ENCODE measurements at places on chromosomes 12 and 14.
A peak's percentile ranks its signal among the peaks of the same experiment; 100 is the strongest.

GRCh38 chr12:5520037-5520436 lies 88.1 kb downstream of the NTF3 start:
- DNase-seq = no peak

- DNase-seq = no peak
These were observed 194.8 kb downstream of the ZFP36L1 start for GRCh38 chr14:68598089-68598488.

- DNase-seq = no peak
These were observed 133.2 kb downstream of the ALX1 start for GRCh38 chr12:85413266-85413665.

DNA sequence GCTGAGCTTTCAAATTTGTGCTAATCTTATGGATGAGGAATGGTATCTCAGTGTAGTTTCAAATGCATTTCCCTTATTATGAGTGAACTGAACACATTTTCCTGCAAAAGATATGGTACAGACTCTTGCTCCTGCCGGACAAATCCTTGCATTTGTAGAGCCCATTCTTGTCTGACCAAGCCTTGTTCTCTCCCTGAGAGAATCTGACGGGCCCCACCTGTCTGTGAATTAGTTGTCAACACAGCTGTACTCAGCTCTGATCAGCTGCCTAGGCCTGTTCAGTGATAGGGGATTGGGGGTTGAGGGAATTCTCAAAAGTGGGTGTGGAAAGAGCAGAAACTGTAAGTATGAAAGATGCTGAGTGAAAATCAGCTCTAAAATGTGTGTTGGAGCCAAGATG lies 42.8 kb upstream of the SCN8A start:
- DNase-seq = no peak

DNA sequence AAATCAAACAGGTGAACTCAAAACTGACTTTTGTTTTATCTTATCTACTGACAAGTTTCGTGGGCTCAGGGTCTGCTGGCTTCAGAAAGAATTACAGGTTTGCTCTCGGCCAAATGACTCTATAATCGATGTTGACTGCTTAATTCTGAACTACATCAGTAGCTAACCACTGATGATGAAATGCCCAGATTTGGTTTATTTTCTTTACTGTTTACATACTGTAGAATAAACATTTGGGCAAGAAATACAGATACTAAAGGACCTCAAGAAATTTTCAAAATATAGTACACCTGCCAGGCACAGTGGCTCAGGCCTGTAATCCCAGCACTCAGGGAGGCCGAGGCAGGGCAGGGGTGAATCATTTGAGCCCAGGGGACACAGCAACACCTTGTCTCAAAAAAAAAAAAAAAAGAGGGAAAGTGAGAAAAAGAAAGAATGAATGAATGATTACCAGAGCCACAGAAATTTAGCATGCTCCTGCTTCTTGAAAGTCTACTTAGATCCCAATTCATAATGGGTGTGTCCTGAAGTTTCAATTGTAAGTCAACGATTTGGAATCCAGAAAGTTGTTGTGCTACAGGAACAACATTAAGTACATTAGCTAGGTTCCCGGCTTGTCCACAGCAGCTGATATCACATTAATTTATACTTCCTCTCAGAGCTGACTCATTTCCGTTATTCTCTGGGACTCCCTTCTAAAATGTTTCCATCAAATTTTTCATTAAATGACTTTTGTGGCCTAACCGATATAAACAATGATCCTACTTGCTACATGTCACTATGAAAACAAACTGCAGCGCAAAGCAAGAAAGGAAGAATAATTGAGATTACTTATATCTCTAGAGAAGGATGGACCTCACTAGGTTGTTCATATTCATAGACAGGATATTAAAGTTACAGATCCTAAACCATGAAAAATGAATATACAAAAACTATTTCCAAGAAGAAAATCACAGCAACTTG lies 134.3 kb downstream of the MED13L start:
- DNase-seq = no peak

- no peak for DNase-seq
These were observed 38.0 kb upstream of the NID2 start for GRCh38 chr14:52106840-52107239.

- DNase-seq = peak; percentile 55
These were observed 5.7 kb upstream of the NOS1 start for GRCh38 chr12:117367006-117367638.

DNA sequence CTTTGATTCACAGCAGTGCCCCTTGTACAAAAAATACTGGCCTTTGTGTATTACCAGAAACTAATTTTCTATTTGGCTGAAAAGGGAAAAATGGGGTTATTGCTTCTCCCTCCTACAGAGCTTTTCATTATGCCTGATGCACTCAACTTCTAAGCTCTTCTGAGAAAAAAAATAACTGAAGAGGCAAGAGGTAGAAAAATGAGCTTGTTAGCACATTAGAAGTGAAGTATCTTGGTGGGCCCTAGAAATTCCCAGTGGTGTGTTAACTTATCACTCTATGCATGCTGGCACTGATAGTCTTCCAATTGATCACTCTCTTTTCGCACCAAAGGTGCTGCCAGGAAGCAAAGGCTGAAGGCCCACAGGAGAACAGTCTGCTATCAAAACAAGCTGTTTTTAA lies 17.1 kb downstream of the INSM2 start:
- no peak for DNase-seq

GRCh38 chr12:27515671-27516070 lies 8.3 kb upstream of the PPFIBP1 start:
- DNase-seq = no peak

- DNase-seq = no peak
These were observed 26.3 kb downstream of the EML1 start for GRCh38 chr14:99819514-99819913.

DNA sequence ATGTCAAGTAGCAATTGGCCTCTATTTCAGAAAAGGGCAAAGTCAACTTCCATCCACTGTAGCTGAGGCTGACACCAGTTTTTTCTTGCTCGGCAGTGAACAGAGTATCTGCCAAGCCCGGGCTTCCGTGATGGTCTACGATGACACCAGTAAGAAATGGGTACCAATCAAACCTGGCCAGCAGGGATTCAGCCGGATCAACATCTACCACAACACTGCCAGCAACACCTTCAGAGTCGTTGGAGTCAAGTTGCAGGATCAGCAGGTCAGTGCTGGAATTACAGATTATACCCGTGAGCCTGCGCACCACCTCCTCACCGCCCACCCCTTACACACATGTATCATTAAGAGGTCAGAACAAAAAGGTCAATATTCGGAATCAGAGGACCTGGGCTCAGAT lies 19.4 kb downstream of the EVL start:
- no peak for DNase-seq

- no peak for DNase-seq
These were observed 16.3 kb upstream of the NOS1 start for GRCh38 chr12:117377758-117378157.

GRCh38 chr12:25958428-25959070 lies at the start of gene RASSF8:
Gene RASSF8 (plus strand): TSS chr12:25958682. CDS start chr12:26055344, 96,662 bp downstream.
- DNase-seq = no peak

DNA sequence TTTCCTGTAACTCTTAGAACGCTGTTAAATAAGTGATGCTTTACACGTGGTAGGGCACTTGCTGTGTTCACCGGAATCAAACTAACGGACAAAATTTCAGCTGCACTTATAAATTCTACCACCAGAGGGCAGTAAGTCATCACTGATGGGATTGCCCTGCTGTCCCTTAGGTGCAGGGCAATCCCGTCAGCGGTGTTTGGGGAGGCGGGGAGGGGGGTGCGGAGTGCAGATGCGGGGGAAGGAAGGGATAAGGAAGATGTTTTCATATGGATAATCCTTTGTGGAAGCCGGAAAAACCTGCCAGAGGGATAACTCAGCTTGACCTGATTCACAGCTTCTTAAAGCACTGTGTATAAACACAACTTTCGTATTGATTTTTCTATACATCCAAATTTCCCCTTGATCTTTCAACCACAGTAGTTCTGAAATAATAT lies 21.7 kb upstream of the SLC10A1 start:
- peak; percentile 35 for DNase-seq

DNA sequence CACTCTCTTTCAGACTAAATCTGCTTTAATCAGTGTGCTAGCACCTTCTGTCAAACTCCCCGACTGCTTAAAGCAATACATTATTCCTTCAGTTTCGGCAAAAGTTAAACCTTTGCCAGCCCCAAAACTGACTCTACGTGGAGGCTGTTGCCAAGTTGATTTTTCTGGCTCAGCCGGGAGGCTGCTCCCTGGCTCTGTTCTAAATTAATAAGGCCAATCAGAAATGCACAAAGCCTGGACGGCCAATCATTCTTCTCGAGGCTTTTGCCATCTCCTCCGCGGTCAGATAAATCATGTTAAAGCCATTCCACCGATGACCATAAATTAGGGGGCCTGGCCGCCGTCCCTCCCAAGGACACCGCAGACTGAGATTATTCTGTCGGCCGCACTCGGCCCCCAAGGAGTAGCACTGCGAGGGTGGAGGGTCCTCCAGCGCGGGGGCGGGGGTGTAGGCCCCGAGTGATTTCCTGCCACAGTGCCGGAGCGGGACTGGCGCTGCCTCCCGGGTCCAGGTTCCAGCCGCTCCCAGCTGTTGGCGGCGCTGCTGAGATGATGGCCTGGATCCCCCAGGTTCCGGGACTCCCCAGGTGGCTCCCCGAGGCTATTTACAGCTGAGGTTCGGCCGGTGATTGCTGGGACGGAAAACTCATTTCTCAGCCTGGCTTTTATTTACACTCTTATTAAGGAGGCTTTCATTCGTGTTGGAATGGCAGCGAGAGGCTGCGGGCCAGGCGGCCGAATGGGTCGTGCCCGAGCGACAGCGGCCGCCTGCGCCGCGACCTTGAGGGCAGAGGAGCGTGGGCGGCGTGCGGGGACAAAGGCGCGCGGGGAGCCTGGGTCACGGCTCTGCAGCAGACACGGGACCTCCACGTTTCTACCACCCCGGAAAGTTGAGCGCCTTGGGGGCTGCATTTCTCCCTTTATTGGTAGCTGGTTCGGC lies 165.1 kb downstream of the MON2 start:
- DNase-seq = peak; percentile 57

DNA sequence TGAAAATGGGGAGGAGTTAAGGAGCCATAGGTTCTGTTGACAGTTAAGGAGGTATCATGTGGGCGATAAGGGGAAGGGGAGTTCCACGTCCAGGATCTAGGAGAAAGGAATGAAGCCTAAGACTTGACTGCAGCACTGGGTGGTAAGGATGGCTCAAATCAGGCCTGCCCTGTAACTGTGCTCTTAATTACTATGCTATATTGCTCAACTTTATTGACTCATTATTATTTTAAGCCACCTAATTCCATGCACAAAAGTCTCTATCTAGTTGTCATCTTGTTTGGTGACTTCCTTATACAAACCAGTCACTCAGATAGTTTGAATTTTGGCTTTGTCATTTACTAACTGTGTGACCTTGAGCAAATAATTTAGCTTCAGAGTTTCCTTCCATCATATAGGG lies 242.1 kb upstream of the ARHGAP5 start:
- no peak for DNase-seq

DNA sequence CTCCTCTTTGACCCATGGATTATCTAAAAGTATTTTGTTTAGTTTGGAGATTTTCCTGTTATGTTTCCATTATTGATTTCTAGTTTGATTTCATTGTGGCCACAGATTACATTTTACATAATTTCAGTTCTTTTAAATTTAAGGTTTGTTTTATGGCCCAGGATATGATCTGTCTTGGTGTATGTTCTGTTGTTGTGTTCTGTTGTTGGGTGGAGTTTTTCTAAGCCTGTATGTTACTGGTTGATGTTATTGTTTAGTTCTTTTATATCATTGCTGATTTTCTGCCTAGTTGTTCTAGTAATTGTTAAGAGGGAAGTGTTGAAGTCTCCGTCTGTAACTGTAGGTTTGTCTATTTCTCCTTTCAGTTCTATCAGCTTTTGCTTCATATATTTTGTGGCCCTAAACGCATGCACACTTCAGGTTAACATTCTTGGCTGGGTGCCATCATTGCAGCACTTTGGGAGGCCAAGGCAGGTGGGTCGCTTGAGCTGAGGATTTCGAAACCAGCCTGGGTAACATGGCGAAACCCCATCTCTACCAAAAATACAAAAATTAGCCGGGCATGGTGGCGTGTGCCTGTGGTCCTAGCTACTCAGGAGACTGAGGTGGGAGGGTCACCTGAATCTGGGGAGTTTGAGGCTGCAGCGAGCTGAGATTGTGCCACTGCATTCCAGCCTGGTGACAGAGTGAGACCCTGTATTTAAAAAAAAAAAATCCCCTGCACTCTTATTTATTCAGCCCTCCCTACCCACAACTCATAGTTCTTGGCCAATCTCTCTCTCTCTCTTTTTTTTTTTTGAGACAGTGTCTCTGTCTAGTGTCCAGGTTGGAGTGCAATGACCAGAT lies 28.1 kb upstream of the CFL2 start:
- no peak for DNase-seq

GRCh38 chr12:98228683-98229539 lies 286.5 kb upstream of the TMPO start:
- no peak for DNase-seq

- DNase-seq = peak; percentile 77
These were observed at the start of gene GNPNAT1 for GRCh38 chr14:52791223-52792096. Gene GNPNAT1 (minus strand): TSS chr14:52791607. CDS start chr14:52784650, 6,957 bp downstream.

- DNase-seq = no peak
These were observed 74.7 kb downstream of the NIN start for GRCh38 chr14:50756300-50756699.

GRCh38 chr14:60721326-60722106 lies 2.6 kb downstream of the SIX4 start:
- DNase-seq = no peak

- DNase-seq = no peak
These were observed 506.8 kb downstream of the LRFN5 start for GRCh38 chr14:42113358-42114069.

- DNase-seq = no peak
These were observed 60.6 kb downstream of the SUDS3 start for GRCh38 chr12:118436986-118437385.

- DNase-seq = no peak
These were observed 12.5 kb upstream of the FOXN3 start for GRCh38 chr14:89429199-89430181.

DNA sequence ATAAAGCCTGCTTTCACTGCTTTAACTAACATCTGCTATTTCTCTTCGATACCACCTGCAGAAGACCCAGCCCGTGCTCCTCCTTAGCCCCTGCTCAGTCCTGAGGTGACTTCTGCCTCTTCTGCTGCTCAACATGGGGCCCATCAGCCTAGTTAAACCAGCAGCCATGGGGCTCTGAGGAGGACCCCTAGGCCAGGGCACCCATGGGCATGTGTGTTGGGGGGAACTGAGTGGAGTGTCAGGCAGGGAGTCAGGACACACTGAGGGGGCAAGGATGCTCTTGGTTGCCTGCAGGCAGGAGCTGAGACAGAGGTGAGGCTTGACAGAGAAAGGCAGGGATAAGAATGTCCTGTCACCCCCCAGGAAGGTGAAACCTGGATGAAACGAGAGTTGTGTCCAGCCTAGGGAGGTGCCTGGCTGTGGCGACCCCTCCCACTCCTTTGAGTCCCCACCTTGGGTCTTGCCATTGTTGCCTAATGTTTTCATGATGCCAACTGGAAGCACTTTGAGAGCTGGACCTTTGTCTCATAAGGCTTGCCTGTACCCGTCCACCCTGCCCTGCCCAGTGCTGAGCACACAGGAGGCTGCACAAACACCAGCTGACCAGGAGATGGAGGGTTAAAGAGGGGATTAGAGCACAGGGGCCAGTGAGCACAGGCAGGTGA lies 12.5 kb upstream of the RABGGTA start:
- no peak for DNase-seq
